ENCODE measurements at places on chromosomes 12 and 14. TPM values are rescaled to one million over a fixed set of nuclear protein-coding genes. Genes with fewer than 3 reads are reported as not detected.

The BICDL1 gene
- polyA plus RNA-seq: 35.3 TPM

The DGKA gene
- polyA plus RNA-seq: 22.8 TPM

The RNU7-1 gene
- polyA plus RNA-seq: not detected

The PTHLH gene
- 1.2 TPM for polyA plus RNA-seq

The GDF3 gene
- polyA plus RNA-seq: 0.83 TPM

The SIX4 gene
- 7.8 TPM for polyA plus RNA-seq
